CD4-positive, alpha-beta memory T cell (primary cell): ENCODE measurements at places on chromosomes 3 and 15. TPM values are rescaled to one million over a fixed set of nuclear protein-coding genes. Genes with fewer than 3 reads are reported as not detected.

Gene IL17RD
- total RNA-seq, result not detected

Gene TXNRD3
- total RNA-seq, result 0.97 TPM

Gene CPA3
- total RNA-seq, result not detected

Gene GABRB3
- total RNA-seq, result 0.06 TPM

- no peak for DNase-seq
These were observed 247.9 kb downstream of the CD47 start for GRCh38 chr3:107842940-107843339.

DNA sequence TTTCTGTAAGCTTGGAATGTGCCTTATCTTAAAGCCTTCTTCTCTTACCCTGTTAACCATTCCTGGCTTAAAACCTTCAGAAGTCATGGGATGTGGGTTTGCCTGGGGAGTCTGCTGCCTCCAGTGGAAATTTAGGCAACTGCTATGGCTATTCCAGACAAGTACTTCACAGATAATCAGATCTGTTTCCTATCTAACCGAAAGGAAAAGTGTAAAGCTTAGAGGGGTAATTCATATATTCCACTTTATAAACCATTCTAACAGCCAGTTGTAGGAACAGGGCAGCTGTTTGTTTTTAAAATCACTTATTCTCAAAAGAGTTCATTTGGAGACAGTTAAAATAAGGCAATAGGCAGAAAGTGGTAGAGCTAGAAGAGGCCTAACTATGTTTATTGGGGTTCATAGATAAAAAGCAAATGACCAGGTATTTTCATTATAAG, 219.9 kb downstream of the TCF12 start:
- DNase-seq, result peak; percentile 3

DNA sequence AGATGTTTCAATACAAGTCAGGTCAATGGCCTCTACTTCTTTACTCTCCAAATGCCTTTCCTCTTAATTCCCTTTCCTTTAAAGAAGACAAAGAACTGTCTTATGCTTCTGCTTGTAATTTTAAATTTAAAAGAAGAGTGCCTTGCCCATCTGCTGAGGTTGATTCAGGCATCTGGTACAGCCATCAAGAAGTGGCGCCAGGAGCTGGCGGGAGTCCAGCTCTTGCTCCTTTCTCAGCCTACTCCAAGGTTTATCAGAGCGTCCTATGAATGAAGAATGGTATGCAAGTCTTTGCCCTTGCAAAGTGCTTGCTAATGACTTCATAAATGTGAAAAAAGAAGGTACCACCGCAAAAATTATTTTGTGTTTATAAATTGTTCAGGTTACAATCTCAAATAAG, 294.6 kb upstream of the TGFBR2 start:
- no peak for DNase-seq

GRCh38 chr15:45550436-45550835, 27.9 kb upstream of the SLC30A4 start:
- no peak for DNase-seq

GRCh38 chr15:81171286-81171685, 25.4 kb upstream of the IL16 start:
- no peak for DNase-seq

- DNase-seq, result no peak
These were observed 588.9 kb downstream of the FOXP1 start for GRCh38 chr3:70994644-70995043.

- DNase-seq, result no peak
These were observed 43.9 kb downstream of the P3H2 start for GRCh38 chr3:190076601-190077394.
